ENCODE measurements at places on chromosomes 6 and 20.

- DNase-seq: no peak
Measured at GRCh38 chr6:95159557-95159956, 417.8 kb upstream of the MANEA start.

DNA sequence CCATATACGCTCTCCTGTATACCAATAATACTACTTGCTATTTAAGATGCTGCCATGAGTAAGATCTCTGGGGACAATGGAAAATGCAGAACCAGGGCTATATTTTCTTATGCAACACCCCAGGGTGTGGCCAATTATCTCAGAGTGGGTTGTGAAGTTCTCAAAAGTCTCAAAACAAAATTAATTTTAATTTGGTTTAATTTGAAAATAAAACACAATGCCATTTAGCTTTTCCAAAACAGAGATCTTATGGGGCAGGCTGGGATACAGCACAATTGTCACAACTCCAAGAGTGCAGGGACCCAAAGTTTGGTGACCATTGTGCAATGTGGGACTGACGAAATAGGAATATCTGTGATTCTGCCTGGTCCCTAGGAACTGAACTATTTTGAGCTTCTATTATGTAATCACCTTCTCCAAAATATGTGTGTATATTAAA lies 43.1 kb downstream of the MBOAT1 start:
- peak; percentile 48 for DNase-seq

DNA sequence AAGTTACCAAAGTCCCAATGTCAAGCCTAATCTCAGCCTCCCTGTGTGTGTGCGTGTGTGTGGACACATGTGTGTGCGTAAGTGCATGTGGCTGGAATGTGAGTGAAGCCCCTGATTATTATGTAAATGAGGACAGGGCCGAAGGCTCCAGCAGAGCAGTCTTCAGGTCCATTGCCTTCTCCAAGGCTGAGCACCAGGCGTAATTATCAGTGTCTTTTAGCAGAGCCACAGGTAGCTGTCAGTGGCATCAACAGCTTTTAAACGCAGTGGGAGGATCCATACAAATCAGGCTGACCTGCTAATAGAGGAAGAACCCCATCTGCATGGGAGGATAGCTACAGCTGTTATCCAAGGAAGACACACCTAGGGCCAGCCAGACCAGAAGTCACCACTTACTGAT lies 324.3 kb upstream of the MOCS1 start:
- no peak for DNase-seq

GRCh38 chr20:19991308-19991707 lies 25.9 kb upstream of the NAA20 start:
- DNase-seq: no peak

DNA sequence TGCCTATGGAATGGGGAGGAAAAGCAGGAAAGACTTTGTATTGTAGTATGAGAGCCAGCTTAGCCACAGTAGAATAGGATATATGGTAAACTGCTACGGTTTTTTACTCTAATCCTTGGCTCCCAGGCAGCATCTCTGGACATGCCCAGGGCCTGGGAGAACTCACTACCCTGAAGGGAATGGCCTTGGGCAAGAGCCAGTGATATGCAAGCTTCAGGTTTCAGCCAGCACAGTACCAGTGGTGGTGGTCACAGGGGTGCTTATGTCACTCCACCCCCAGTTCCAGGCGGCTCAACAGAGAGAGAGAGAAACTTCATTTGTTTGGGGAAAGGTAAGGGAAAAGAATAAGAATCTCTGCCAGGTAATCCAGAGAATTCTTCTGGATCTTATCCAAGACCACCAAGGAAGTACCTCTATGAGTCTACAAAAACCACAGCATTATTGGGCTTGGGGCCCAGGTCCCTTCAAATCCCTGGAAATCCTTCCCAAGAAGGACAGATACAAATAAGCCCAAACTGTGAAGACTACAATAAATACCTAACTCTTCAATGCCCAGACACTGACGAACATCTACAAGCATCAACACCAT lies 121.2 kb downstream of the THBS2 start:
- DNase-seq: no peak

DNA sequence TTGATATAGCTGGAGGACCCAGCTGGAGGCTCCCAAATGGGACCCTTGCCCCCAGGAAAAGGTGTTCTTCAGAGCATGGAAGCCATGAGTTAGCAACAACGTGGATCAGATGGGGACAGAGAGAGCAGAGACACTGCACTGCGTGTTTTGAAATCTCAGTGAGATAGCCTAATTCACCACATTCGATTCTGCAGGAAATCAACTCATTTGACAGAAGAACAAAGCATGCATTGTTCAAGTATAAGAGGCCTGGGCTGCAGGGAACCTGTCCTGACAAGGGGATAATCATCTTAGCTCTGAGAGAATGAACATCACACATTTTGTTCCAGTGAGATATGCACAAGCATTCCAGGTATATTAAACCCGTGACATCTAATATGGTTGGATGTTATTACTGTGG lies 450.2 kb downstream of the CDH26 start:
- no peak for DNase-seq

DNA sequence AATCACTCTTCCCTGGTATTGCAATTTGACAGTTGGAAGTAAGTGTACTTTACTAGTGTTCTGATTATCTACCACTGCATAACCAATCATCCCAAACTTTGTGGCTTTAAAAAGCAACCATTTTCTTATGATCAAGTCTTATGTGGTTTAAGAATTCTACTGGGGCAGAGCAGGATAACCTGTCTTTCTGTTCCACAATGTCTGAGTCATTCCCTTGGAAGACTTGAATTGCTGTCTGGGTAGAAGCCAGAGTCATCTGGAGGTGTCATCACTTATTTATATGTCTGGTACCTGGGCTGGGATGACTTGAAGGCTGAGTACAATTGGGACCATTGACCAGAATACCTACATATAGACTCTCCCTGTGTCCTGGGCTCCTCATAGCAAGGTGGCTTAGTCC lies 644.3 kb downstream of the HDGFL1 start:
- DNase-seq: no peak

DNA sequence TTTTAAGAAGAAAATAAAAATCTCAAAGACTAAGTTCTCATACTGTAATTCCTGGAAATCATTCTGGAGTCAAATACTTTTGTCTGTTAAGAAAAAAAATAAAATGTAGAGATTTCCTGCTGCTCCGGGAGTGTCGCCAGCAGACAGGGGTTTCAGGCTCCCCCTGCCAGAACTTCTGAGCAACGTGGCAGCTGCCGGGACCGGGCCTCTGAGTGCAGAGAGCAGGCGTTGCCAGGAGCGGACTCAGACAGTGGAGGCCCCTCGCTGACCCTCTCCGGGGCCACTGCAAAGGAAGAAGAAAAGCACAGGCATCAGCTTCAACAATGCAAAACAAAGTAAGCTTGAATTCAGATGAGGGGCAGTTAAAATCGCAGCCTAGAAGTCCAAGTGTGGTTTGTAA lies 95.5 kb downstream of the THBS2 start:
- DNase-seq: peak; percentile 76

DNA sequence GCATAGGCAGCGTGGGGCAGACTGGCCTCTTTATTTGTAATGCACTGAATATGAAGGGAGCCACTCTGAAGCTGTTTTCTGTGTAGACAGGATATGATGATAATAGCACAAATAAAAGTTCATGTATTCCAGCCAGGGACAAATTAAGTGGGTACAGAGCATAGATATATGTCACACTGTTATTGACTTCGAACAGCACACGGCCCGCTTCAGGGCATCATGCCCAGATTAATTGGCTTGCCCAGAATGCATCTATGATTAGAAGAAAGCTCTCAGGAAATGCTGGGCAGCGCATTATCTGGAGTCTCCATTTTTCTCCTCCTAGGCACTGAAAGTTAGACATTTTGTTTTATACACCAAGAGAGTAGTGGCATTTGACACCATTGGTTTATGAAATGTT lies 26.3 kb upstream of the SASH1 start:
- no peak for DNase-seq

DNA sequence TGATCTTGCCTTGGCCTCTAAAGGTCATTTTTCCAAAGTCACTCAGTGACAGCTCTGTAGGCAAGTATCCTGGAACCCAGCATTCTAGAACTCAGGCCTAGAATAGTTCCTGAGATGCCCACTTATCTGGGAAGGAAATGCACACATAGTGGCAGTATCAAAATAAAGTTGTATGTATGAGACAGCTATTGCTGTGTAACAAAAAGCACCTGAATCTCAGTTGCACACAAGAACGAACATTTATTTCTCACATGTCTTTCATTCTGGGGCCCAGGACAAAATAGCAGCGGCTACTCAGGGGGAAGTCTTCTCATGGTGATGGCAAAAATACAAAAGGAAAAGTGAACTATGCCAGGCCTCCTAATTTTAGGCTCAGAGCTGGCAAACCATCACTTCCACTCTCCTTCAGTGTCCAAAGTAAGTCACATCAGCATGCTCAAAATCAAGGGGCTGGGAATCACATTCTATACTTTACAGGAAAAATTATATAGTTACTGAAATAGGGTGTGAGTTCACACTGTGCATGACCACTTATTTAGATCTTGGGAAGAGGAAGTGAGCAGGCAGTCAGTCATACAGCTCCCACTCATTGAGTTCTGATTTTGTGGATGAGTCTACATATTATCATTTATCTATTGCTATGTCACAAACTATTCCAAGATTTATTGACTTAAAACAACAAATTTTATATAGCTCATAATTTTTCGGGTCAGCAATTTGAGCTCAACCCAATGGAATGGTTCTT lies 133.7 kb upstream of the RIN2 start:
- no peak for DNase-seq

DNA sequence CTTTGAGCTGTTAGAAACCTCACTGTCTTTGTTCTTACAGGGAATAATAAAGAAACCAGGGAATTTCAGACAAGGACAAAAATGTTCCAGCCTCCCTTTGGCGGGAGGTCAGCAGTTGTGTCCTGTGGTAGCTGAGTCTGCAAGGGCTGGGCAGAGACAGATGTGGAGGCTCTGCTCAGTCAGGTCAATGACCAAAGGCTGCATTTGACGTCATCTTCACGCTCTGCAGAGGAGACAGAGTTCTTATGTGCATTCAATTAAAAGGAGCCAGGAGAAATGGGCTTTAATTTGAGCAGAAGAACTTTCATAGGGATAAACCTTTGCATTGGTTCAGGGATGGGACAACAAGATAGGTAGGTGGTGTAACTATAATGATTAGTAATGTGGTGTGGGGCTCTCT lies 45.1 kb upstream of the FOXA2 start:
- DNase-seq: no peak

DNA sequence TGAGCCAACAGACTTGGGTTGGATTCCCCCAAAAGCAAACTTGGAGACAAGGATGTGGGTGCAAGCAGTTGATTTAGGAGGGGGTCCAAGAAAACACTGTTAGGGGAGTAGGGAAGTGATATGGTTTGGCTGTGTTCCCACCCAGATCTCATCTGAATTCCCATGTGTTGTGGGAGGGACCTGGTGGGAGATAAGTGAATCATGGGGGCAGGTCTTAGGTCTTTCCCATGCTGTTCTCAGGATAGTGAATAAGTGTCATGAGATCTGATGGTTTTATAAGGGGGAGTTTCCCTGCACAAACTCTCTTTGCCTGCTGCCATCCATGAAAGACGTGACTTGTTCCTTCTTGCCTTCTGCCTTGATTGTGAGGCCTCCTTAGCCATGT lies 542.6 kb downstream of the DHX35 start:
- no peak for DNase-seq

DNA sequence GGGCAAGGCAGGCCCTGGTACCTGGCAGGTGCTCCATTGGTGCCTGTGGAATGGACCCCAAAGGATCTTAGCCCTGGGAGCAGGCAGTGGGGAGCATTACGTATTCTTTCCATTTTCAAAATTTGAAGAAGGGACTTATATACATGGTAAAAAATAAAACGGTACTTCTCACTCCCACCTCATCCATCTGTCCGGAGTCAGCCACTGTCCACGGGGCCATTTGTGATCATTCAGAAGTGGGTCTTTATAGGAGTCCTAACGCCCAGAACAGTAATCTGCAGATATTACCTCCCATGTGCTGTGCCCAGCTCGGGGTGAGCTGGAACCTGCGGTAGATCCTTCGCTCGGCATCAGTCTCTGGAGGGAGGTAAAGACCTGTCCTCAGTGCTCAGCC lies 110.4 kb downstream of the SYCP2 start:
- DNase-seq: no peak

- no peak for DNase-seq
Measured at GRCh38 chr6:169998457-169998856, 247.0 kb downstream of the ERMARD start.

DNA sequence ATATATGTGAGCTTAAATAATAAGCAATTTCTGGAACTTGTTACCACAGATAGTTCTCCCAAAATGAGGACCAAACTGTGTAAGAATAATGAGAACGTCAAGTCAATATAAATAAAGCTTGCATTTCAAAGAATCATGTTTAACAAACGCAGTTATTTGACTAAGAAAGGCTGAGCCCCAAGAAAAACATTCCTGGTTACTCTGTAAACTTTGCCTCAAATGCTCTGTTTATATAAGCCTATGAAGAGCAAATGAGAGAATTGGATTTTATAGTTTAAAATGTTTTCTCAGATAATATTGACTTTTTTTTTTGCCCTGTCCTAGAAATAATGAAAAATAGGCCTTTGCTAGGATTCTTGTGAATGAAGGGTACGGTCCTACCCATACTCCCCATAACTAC lies 81.3 kb downstream of the C6orf52 start:
- DNase-seq: no peak

GRCh38 chr6:36083446-36083845 lies 46.9 kb upstream of the MAPK13 start:
- DNase-seq: no peak

GRCh38 chr20:40508821-40509220 lies 180.2 kb downstream of the MAFB start:
- DNase-seq: no peak

GRCh38 chr20:36155991-36156390 lies 1.5 kb downstream of the EPB41L1 start:
- no peak for DNase-seq

DNA sequence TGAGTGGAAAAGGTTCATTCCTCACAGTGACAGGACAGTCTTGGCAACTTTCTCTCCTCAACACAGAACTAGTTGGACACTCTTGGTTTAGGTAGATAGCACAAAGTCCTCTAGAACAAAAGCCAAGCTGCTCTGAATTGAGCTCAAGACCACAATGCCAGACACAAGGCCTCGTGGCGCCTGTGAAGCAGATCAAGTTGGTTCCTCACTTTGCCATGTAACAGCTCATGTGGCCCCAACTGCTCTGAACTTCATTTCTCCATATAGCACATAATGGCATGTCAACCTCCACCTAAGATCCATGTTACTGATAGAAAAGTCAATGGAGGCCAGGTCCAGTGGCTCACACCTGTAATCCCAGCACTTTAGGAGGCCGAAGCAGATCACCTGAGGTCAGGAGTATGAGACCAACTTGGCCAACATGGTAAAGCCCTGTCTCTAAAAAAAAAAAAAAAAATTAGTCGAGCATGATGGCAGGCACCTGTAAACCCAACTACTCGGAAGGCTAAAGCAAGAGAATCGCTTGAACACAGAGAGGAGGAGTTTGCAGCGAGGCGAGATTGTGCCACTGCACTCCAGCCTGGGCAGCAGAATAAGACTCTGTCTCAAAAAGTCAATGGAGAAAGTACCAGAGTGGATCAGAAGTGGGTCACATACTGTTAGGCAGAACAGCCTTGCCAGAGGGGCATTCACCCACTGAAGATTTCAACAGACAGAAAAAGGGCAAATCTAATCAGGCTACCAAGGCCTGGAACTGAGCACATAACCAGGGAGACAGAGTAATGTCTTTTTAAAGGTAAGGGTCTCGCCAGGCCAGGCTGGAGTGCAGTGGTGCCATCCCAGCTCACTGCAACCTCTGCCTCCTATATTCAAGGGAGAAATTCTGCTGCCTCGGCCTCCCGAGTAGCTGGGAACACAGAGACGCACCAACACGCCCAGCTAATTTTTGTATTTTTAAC lies 21.2 kb downstream of the ROMO1 start:
- DNase-seq: no peak

GRCh38 chr6:134205366-134205765 lies 112.5 kb downstream of the SGK1 start:
- DNase-seq: no peak

All from AG20443 (cell line).